A549 treated with DMSO at 1 μM for 4 hours (cell line): ENCODE measurements at places on chromosomes 6 and 20. TPM values are rescaled to one million over a fixed set of nuclear protein-coding genes. Genes with fewer than 3 reads are reported as not detected.

Gene DEFB112
- total RNA-seq = not detected in 5 replicates

Gene RSPO3
- total RNA-seq = 116 to 130 TPM (median 127 TPM) in 5 replicates

Gene HMGN4
- 60.4 to 78.0 TPM (median 75.5 TPM) in 5 replicates for total RNA-seq

Gene HLA-DQA2
- total RNA-seq = not detected in 5 replicates

Gene CD93
- not detected in 5 replicates for total RNA-seq
